ENCODE measurements at places on chromosomes 12 and 14.

GRCh38 chr12:27246774-27247173 lies 2.7 kb downstream of the STK38L start:
- DNase-seq: no peak

- DNase-seq: no peak
Measured at GRCh38 chr12:884746-885414, 64.6 kb downstream of the RAD52 start.

DNA sequence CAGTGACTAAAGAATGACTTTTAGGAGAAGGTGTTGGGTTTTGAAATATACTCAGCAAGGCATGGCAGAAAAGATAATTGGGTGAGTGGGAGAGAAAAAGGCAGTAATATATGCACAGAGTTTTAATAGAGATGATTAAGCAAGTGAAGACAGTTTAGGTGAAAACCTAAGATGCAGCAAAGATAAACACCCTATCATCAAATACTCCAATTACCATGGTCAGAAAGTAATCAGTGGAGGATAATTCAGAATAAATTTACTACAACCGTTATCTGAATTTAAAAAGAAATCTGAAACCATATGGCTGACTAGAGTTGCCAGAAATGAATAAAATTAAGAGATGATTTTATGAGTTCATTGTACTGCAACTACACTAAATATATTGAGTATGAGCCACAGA lies 26.8 kb downstream of the NAA30 start:
- DNase-seq: no peak

DNA sequence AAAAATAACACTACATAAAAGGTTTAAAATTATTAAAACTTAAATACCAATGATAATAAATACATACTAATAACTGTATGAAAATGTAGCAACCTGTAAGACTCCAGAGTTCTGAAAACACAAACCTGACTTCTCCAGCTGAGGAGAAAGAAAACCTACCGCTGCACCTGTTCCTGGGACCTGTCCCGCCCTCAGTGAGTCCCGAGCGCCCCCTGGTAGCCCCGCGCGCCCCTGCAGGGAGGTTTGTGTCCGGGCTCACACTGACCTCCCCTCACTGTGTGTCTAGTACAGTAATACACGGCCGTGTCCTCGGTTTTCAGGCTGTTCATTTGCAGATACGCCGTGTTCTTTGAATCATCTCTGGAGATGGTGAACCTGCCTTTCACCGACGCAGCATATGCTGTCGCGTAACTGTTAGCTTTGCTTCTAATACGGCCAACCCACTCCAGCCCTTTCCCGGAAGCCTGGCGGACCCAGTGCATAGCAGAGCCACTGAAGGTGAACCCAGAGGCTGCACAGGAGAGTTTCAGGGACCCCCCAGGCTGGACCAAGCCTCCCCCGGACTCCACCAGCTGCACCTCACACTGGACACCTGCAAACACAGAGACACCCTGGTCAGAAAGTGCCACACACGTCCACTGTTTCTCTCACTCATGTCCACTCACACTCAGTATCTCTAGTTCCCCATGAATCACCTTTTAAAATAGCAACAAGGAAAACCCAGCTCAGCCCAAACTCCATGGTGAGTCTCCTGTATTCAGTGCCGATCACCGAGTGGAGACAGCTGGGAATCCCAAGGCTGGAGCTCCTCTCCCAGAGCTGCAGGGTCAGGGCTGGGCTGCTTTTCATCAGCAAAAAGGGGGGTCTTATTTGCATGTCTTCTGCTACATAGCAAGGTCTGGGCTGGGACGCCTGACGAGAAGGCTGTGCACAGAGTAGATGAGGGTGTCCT lies 1276.3 kb downstream of the TMEM121 start:
- no peak for DNase-seq

DNA sequence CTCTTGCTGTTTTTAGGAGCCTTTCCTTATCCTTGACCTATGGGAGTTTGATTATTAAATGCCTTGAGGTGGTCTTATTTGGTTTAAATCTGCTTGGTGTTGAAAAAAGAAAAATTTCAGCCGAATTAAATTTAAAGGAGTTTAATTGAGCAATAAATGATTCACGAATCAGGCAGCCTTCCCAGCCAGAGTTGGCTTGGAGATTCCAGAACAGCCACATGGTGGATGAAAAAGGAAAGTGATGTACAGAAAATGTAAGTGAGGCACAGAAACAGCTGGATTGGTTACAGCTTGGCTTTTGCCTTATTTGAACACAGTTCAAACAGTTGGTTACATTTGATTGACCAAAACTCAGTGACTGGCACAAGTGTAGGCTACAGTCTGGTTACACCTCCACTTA lies 69.7 kb downstream of the WASHC3 start:
- no peak for DNase-seq

DNA sequence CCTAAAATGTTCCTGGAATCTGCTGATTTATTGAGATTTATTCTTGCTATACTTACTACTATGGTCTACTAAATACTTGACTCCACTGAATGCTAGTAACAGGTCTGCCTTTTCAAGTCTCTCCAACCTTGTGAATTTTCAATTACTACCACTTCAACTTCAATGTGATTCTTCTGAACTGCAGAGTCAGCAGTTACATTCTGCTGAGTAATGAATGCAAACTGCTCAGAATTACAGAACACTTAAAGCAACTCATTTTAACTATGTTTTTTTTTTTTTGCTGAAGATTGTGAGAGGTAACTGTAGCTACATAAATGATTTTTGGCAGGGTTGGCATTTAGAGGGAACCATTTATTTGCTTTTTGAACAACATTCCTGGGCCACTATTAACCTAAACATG lies 41.8 kb downstream of the ARF6 start:
- DNase-seq: no peak

- DNase-seq: no peak
Measured at GRCh38 chr14:102578821-102579220, 13.6 kb upstream of the RCOR1 start.

DNA sequence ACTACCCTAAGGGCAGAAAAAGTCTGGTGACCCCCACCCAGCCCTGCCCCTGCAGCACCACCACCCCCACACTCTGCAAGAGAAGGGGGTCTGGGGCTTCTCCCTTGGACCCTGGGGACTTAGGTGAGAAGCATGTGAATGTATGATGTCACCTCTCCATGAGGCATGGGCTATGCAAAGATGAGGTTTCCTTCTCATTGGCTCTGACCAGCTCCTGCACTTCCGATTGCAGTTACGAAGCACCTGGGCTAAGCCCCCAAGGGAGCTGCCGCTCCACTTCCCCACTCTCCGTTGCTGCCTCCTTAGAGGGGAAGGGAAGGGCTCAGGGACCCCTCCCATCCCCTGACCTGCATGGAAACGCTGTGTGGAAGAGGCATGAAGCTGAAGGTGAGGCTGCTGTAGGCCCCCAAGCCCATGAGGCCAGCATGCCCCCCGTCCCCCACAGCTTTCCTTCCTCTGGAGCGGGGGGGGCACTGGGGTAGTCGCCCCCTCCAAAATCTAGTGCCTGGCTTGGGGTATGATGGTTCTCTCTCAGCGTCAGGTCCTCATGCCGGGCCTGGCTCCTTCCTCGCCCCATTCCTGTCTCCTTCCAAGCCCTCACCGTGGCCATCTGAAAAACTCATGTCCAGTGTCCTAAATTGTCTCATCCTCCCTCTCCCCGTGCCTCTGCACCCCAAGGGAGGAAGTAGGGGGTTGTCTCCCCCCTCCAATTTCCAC lies 5.5 kb upstream of the DDX23 start:
- no peak for DNase-seq

DNA sequence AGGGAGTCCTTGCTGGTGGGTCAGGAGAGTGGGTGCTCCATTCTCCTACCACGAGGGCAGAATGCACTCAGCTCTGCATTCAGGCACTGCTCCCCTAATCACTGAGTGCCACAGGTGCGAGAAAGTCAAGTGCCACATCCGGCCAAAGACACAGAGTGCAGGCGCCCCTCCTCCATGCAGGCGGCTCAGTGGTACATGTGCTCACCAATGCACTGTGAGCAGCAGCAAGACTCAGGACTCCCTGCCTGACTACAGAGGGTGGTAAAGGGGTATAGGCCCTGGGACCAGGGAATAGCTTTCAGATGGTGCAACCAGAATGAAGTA lies 32.9 kb downstream of the ZFYVE21 start:
- no peak for DNase-seq

DNA sequence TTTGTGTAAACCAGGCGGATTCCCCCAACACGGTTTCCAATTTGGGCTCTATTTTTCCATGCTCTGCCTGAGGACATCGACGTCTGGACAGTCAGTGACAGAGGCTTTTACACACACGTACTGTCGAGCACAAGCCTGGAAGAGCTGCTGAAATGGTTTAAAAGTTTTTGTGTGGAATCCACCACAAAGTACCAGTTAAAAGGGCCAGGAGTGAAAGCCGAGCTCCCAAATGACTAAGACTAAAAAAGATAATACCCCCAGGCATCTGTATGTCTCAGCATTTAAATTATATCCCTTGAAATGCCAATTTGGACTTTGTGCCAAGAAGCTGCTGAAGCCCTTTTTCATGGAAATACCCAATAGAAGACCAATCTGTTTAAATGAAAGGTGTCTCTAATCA lies 173.2 kb downstream of the EGLN3 start:
- DNase-seq: no peak

DNA sequence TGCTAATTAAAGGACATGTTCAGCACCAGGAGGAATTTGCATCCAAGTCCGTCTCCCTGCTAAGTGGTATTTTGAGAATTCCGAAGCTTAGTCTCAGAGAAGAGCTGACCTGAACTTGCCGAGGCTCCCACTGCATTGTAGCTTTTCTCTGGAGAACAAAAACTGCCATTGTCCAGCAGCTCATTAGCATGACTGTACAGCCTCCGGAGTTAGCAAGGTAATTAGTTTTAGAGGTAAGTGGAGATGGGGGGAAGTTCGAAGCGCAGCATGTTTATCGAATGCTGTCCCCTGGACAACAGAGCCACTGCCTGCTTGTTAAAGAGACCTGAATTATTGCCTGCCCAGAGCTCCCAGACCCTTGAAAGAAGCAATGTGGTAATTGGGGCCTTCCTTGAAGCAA lies 160.3 kb upstream of the PELI2 start:
- no peak for DNase-seq

- no peak for DNase-seq
Measured at GRCh38 chr14:83421711-83422110, 1888.1 kb upstream of the SEL1L start.

- DNase-seq: no peak
Measured at GRCh38 chr12:32819424-32819823, 63.7 kb upstream of the YARS2 start.

GRCh38 chr12:116354534-116354933 lies 77.0 kb upstream of the MED13L start:
- DNase-seq: no peak

DNA sequence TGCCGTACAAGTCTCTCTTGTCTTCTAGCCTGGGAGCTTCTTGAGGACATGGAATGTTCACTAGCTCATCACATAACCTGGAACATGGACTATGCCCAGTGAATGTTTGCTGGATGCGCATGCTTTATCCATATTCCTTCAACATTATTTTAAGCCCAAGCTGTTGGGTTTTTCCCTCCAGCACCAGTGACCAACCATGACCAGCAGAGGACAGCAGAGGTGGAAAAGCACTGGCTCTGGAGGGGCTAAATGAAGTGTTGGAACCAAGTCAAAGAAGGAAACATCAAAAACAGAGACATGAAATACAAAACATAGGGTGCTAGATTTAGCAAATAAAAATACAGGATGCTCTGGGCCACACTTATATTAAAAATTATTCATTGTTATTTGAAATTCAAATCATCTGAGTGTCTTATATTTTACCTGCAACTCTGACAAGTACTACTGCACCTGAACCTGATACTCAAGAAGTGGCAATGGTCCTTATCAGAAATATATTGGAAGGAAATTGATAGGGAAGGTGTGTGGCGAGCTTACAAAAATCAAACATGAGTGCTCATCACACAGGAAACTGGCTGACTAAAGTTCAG lies 23.1 kb upstream of the HELB start:
- no peak for DNase-seq

- no peak for DNase-seq
Measured at GRCh38 chr12:34396006-34396860, 373.9 kb downstream of the ALG10 start.

DNA sequence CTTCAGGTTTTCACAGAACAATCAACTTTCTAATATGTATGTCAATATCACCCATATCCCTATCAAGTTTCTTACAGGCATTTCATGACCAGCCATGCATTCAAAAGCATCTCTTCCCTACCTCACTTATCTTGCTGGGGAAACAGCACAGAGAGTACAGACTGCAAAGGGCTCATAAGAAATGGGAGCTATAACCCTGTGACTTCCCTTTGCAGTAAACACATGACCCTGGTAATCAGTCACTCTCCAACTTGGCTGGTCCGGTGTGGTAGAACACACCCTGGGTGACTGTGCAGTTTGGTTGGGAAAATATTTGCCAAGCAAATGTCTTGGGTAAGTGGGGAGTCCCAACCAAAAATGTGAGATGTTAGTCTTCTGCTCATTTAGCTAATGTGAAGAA lies 49.4 kb upstream of the TMCC3 start:
- no peak for DNase-seq

- DNase-seq: no peak
Measured at GRCh38 chr14:99760817-99761216, 32.4 kb upstream of the EML1 start.

- DNase-seq: no peak
Measured at GRCh38 chr12:76080017-76080728, 4.3 kb downstream of the NAP1L1 start.

GRCh38 chr12:47900131-47901062 lies 4.4 kb downstream of the VDR start:
- DNase-seq: no peak

- no peak for DNase-seq
Measured at GRCh38 chr12:442235-442884, 17.4 kb upstream of the B4GALNT3 start.

DNA sequence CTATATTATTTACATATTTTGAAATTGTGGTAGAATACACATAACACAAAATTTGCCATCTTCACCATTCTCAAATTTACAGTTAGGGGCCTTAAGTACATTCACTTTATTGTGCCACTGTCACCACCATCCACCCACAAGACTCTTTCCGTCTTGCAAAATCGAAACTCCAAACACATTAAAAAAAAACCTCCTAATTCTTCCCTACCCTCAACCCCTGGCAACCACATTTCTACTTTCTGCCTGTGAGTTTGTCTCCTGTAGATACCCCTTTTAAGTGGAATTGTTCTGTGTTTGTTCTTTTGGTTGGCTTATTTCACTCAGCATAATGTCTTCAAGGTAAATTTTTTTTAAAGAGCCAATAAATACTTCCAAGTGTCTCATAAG lies 31.6 kb upstream of the AMIGO2 start:
- no peak for DNase-seq

DNA sequence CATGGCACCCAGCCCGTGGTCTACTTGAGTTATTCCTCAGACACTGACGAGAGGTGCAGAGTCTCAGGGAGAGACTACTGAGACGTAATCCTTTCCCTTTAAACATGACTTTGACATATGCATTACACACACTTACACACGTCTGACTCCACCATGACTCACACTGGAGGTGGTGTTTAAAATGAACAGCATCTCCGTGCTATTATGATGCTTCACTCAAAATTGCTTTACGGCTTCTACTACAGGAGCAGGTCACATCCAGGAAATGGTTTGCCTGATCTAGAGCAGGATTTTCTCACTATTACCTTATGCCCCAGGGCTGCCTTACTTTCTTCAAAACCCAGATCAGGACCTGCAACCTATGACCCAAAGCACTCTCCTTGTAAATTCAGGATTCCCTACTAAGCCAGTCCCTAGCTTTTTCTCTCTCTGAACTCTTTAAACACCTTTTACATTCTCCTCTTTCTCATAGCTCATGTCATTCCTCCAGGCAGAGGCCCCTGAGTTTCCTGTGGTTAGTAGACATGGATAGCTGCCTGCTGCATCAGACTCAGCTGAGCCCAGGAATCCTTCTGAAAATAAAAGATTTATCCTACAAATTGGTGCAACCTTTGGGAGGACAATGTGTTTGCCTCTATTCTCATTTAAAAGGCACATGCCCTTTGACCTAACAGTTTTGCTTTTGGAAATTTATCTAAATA lies 31.2 kb downstream of the TMCC3 start:
- peak; percentile 58 for DNase-seq

Data from fibroblast of skin of left biceps (primary cell).